ENCODE measurements at places on chromosomes 1 and 21.
A peak's percentile ranks its signal among the peaks of the same experiment; 100 is the strongest.

DNA sequence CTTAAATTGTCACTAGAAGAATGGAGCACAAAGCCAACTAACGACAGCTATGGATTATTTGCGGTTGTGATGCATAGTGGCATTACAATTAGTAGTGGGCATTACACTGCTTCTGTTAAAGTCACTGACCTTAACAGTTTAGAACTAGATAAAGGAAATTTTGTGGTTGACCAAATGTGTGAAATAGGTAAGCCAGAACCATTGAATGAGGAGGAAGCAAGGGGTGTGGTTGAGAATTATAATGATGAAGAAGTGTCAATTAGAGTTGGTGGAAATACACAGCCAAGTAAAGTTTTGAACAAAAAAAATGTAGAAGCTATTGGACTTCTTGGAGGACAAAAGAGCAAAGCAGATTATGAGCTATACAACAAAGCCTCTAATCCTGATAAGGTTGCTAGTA is 13.5 kb downstream of the USP1 start:
- no peak for DNase-seq

DNA sequence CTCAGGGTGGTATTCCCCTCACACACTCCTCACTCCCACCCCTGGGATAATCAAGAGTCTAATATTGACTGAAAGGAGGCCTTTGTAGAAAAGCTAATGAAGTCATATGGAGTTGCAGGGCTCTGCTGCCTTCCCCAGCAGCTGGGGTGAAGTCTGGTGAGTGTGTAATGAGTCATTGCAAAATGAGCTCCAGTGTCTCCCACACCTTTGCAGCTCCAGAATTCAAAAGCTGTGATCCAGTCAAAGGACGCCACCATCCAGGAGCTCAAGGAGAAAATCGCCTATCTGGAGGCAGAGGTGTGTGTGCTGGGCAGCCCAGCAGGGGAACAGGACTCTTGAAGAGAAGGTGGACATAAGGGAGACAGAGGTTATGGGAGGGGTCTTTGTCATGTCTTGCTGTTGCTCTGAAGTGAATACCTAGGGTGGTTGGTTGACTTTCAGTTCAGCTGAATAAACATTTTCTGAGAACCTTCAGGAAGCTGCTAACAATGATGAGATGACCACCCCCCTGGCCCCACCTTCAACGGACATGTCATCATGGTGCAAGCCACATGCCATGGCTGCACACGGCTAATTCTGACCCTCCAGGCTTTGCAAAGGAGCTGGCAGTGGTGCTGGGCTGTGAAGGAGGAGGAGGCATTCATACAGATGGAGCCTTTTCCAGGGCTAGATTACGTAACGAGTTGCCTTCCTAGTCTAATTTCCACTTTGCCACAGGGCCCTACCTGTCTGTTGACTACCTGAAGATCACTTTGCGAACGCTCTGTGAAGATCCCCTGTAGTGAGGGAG is 32.2 kb upstream of the SNX27 start:
- DNase-seq: peak; percentile 58

GRCh38 chr1:77639056-77639455 is 43.4 kb downstream of the ZZZ3 start:
- DNase-seq: no peak

- no peak for DNase-seq
Measured at GRCh38 chr1:112767646-112768045, 52.5 kb upstream of the PPM1J start.

- DNase-seq: no peak
Measured at GRCh38 chr1:77989744-77990143, 10.9 kb upstream of the FUBP1 start.

DNA sequence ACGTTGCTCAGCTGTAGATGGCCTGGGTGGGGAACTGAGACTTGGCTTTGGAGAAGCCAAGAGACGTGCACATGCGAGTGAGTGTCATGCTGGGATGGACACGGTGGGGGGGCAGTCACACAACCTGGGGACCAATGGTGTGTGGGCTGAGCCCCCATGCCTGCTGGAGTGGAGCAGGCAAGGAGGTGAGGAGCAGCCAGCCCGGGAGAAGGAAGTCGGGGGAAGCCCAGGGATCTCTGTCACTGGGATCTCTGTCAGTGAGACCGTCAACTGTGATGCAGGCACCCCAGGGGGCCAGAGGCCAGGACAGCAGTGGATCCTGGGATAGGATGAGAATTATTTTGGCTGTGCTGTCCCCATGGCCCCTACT is 11.0 kb upstream of the ZNF669 start:
- no peak for DNase-seq

DNA sequence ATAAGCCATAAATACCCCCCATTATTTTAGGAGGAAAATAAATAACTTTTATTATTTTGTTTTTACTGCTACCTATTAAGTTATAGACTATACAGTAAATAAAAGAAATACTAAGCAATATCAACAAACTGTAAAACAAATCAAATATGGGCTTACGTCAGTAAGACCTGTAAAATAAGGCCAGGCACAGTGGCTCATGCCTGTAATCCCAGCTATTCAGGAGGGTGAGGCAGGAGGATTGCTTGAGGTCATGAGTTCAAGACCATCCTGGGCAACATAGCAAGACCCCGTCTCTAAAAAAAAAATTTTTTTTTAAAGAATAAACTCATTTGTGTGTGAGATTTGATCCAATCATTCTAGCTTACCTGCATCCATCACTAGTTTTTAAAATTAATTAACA is 17.8 kb downstream of the EGLN1 start:
- no peak for DNase-seq

- DNase-seq: no peak
Measured at GRCh38 chr1:214321705-214322453, 40.9 kb downstream of the SMYD2 start.

GRCh38 chr1:103959565-103959964 is 209.9 kb downstream of the AMY1C start:
- DNase-seq: no peak

DNA sequence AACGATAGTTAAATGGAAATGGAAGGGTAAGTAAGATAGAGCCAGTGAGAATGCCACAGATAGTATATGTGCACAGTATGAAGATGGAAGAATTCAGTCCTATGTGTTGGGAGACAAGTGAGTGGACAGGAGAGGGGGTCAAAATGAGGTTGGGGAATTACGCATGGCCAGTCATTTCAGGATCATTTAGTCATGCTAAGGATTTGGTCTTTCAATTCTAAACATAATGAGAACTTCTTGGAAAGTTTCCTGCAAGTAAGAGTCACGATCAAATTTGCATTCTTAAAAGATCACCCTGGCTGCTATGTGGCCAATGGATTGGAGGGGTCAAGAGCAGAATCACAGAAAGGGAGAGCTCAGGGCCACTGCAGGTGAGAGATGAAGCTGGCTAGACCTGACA is 64.0 kb upstream of the KCNK2 start:
- no peak for DNase-seq

GRCh38 chr1:165680303-165680702 is 18.1 kb downstream of the ALDH9A1 start:
- DNase-seq: no peak

GRCh38 chr1:164625004-164625617 is 66.1 kb downstream of the PBX1 start:
- DNase-seq: no peak

GRCh38 chr1:113353580-113353979 is 36.7 kb upstream of the MAGI3 start:
- no peak for DNase-seq

GRCh38 chr1:220378571-220379302 is 106.5 kb upstream of the RAB3GAP2 start:
- no peak for DNase-seq

- DNase-seq: no peak
Measured at GRCh38 chr1:235035928-235036327, 92.7 kb downstream of the TOMM20 start.

DNA sequence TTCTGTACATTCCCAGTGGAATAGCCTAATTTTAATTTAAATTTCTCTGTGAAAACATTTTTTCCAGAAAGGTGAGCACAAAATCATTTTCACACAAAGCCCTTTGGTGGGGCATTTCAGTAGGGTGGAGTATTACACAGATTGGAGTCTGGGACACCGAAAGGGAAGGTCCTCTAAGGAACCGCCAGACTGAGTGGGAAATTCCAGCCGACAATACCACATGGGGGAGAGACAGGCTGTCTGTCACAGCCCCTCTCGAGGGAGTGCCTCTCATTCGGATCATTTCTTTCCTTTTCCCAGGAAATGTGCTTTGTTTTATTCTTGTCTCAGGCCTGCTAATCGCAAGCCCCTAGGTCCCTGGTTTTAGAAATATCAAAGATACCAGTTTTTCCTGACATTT is 150.6 kb upstream of the HOOK1 start:
- no peak for DNase-seq

GRCh38 chr1:17584539-17584938 is 45.0 kb downstream of the ARHGEF10L start:
- DNase-seq: no peak
